ENCODE measurements at places on chromosomes 16 and 17. TPM values are rescaled to one million over a fixed set of nuclear protein-coding genes. Genes with fewer than 3 reads are reported as not detected.

DNA sequence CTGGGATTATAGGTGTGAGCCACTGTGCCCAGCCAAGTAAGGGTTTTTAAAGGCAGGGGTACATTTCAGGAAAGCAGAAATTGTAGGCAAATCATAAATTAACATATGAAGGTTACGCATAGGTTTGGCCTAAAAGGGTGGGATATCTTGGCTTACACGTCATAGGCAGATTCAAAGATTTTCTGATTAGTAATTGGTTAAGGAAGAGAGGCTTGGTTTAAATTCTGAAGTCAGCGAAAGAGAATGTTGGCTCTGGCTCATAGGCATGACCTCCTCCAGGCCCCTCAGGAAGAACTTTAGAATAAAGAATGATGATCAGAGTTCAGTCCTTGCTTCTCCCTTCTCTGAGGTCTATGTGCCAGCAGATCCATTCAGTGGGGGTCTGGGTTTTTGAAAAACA lies 124.8 kb upstream of the RBBP6 start:
- DNase-seq = no peak

DNA sequence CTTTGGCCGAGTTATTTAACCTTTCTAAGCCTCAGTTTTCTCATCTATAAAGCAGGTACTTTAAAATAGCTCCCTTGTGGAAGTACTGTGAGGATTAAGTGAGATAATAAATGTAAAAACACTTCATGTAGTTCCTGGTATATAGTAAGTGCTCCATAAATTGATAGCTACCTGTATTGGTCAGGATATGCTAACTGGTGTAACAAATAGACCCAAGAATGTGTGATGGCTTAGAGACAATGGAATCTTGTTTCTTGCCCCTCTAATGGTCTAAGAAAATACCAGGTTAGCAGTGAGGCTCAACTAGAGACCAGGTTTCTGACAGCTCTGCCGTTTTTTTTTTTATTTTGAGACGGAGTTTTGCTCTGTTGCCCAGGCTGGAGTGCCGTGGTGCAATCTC lies 29.8 kb downstream of the CCR7 start:
- no peak for DNase-seq

Gene TLE7
- not detected for total RNA-seq

- peak; percentile 95 for DNase-seq
These were observed 32.0 kb upstream of the PLLP start for GRCh38 chr16:57316390-57317017.
